Naive thymus-derived CD8-positive, alpha-beta T cell (primary cell): ENCODE measurements at places on chromosomes 13 and 19.

- DNase-seq, result no peak
These were observed 85.5 kb downstream of the DIAPH3 start for GRCh38 chr13:60078226-60078625.

- no peak for DNase-seq
These were observed 22.0 kb downstream of the SLC5A5 start for GRCh38 chr19:17893766-17894165.

- DNase-seq, result no peak
These were observed 4.7 kb downstream of the MAB21L1 start for GRCh38 chr13:35471706-35472322.

- DNase-seq, result peak; percentile 75
These were observed 7.5 kb downstream of the RASA3 start for GRCh38 chr13:114124921-114125320.

GRCh38 chr19:407511-408440, 1.2 kb downstream of the C2CD4C start:
- no peak for DNase-seq

DNA sequence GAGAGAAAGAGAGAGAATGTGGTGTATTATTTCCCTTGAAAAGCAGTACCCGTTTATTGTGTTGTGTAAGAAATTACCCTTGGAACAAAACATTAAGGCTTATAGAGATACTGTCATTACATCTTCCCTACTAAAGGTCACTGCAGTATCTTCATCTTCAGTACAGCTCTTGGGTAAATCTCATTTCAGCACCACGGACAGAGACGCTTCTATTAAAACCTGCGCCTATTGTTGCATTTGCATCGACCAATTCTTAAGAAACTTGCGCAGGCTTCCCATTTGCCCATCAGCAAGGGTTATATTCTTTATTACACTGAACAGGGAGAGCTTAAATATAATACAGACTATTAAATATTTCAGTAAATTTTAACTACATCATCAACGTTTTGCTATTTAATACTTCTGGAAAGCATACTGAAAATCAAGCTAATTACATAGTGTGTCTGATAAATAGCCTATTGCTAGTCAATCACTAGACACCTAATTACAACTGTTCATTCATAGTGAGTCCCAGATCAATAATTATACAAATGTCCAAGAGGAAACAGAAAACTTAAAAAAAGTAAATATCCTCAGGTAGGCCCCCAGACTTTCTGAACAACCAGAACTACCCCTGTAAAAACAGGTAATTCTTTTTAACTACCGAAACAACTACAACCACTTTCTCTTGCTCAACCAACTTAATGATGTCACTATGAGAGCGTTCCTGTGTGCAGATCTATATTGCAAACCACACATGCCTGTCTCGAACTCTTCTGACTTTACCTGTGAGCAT, 350.6 kb downstream of the LIG4 start:
- DNase-seq, result no peak

- no peak for DNase-seq
These were observed 11.5 kb downstream of the S1PR2 start for GRCh38 chr19:10219678-10220077.

DNA sequence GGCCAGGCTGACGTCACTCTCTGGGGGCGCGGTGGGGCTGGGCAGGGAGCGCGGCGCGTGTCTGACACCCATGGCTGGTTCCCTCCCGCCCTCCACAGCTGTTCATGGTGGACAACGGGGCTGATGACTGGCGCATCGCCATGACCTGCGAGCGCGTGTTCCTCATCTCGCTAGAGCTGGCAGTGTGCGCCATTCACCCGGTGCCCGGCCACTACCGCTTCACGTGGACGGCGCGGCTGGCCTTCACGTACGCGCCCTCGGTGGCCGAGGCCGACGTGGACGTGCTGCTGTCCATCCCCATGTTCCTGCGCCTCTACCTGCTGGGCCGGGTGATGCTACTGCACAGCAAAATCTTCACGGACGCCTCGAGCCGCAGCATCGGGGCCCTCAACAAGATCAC, 14.7 kb downstream of the KCNN1 start:
- DNase-seq, result no peak

DNA sequence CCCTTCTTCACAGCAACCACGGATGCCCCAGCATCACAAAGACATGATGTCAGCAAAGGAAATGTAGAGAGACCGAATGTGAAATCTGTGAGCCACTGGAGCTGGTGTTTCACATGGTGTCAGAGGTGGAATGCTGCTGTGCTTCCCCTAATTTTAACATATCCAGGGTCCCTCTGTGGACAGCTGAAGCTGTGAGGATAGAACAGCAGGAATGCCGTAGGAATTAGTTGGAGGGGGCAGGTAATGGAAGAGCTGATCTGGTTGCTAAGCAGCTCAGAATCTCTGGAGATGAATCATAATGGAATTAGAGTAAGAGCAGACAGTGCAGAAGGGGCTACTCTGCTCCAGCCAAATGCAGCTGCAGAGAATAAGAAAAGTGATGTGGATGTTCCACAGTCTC, 68.9 kb upstream of the ZNF835 start:
- DNase-seq, result no peak

GRCh38 chr19:27762933-27763332, 1450.0 kb downstream of the UQCRFS1 start:
- DNase-seq, result no peak

- no peak for DNase-seq
These were observed 978 bp downstream of the ZNF446 start for GRCh38 chr19:58477130-58477529.

- no peak for DNase-seq
These were observed 4.6 kb upstream of the ZNF587B start for GRCh38 chr19:57825511-57825910.

DNA sequence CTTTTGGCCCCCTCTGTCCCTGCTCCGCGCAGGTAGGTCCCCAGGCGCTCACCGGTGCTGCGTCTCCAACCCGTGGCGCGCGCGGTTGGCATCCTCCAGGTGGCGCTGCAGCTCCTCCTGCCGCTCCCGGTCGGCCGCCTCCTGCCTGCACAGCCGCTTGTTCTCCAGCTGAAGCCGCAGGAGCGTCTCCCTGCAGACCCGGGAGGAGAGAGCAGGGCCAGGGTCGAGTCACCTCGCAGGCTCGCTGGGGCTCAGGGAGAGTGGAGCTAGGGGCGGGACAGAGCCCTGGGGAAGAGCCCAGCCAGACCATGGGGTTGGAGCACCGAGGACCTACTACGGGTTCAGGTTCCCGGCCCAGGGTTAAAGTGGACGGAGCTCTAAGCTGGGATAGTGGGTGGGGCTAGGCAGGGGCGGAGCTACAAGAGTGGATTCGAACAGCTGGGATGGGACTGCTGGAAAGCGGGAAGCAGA, 9.3 kb downstream of the HOOK2 start:
- no peak for DNase-seq

DNA sequence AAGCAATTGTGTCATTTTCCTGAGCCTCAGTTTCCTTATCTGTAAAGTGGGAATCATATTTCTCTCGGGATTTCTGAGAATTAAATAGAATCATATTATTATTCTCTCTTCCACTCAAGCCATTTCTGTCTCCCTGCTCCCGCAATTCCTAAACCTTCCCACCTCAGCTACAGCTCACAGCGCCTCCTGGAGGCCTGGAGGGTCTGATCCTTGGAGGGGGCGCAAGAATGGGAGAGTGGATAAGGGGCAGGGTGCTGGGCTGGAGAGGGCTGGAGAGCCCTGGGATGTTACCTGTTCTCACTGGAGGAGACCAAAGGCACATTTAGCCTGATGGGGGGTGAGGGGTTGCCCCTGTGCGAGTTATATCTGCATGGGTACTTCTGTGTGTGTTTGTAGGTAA, 31.1 kb upstream of the CYP2S1 start:
- no peak for DNase-seq

DNA sequence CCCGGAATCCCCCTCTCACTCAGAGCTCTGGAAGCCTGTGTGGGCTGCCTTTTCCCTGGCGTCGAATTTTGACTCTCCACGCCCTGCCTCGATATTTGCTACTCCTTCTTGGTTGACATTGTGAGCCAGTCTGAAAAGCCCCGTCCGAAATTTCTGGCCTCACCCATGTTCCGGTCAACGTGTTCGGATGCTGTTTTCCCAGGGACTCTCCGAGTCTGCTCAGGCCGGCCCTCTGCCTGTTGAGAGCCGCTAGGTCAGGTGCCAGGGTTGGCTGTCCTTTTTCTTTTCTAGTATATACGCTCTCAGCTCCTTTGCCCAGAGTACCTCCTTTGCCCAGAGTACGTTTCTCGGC, 6.8 kb upstream of the DGKH start:
- DNase-seq, result no peak

- no peak for DNase-seq
These were observed 52.1 kb downstream of the DPY19L3 start for GRCh38 chr19:32457571-32458158.

GRCh38 chr13:109422161-109422560, 364.2 kb downstream of the IRS2 start:
- DNase-seq, result no peak

- DNase-seq, result no peak
These were observed 39.1 kb downstream of the TRPM4 start for GRCh38 chr19:49196527-49197240.

- no peak for DNase-seq
These were observed 5.7 kb downstream of the VSTM2B start for GRCh38 chr19:29531458-29532025.

DNA sequence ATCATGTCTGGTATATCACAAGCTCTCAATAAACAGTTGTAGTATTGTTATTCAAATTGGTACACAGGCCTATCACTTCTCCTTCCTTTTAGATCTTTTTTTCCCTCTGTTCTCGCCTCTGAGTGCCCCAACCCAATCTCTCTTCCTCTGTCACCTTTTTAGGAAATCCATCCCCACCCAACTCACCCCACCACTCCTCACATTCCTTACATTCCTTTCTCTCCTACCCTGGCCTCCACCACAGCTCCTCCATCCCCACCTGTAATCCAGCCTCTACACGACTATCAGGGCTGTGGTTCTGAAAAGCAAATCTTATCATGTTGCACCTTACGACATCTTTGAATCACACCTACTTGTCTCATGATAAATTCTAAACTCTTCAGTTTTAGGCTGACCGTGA, 545.4 kb upstream of the GPC6 start:
- DNase-seq, result no peak

DNA sequence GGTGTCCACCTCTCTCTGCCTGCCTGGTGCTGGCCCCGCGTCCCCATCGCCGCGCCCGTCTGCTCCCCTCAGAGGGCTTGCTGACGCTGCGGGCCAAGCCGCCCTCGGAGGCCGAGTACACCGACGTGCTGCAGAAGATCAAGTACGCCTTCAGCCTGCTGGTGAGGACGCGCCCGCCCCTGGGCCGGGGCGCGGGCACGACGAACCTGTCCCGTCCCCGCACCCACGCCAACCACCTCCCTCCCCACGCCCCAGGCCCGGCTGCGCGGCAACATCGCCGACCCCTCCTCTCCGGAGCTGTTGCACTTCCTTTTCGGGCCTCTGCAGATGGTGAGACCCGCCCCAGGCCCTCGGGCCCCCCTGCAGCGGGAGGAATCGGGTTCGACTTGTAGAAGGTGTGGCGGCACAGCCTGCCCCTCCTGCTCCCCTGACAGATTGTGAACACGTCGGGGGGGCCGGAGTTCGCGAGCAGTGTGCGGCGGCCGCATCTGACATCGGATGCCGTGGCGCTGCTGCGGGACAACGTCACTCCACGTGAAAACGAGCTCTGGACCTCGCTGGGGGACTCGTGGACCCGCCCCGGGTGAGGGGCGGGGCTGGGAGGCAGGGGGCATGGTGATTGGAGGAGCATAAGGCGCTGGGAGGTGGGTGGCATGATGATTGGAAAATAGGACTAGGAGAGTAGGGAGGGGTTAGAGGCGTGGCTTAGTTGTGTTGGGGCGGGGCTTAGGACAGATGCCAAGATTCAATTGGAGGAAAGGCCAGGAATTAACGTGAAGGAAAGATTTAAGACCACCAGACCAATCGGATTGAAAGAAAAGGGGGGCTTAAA, 6.6 kb downstream of the EPS8L1 start:
- DNase-seq, result peak; percentile 71

DNA sequence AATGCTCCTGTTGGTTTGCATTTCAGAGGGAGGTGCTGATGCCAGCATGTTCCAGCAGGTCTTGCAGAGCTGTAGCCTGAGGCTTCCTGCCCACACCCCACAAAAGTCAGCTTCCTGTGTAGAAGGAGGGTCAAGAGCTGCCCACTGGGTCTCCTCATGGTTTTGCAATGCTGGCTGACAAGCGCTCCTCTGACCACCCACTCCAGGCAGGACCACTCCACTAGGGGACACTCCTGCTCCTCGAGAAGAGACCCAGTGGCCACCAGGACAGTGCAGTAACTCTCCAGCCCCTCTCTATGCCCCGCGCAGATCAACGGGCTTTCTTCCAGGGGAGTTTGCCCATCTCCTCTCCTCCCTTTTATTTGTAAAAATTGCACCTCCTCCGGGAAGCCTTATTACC, 72.9 kb upstream of the UQCRFS1 start:
- no peak for DNase-seq

GRCh38 chr13:44206434-44206833, 167.2 kb upstream of the SERP2 start:
- DNase-seq, result no peak

GRCh38 chr19:2625434-2625833, 77.1 kb downstream of the GNG7 start:
- DNase-seq, result no peak

- DNase-seq, result no peak
These were observed 218.1 kb downstream of the SHISA2 start for GRCh38 chr13:25833761-25834160.

GRCh38 chr19:13151605-13152355, 1.6 kb downstream of the IER2 start:
- peak; percentile 94 for DNase-seq

- peak; percentile 47 for DNase-seq
These were observed 53.4 kb downstream of the PDS5B start for GRCh38 chr13:32639502-32640105.
